ENCODE measurements at places on chromosomes 11 and 22.

DNA sequence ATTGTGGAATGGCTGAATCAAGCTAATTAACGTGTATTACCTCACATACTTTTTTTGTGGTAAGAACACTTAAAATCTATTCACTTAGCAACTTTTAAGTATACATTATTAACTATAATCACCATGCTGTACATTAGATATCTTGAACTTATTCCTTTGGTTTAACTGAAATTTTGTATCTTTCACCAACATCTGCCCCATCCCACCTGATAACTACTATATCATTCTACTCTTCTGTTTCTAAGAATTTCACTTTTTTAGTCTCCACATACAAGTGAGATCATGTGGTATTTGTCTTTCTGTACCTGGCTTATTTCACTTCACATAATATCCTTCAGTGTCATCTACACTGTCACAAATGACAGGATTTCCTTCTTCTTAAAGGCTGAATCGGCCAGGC lies 17.1 kb upstream of the VWA5A start:
- DNase-seq: no peak

DNA sequence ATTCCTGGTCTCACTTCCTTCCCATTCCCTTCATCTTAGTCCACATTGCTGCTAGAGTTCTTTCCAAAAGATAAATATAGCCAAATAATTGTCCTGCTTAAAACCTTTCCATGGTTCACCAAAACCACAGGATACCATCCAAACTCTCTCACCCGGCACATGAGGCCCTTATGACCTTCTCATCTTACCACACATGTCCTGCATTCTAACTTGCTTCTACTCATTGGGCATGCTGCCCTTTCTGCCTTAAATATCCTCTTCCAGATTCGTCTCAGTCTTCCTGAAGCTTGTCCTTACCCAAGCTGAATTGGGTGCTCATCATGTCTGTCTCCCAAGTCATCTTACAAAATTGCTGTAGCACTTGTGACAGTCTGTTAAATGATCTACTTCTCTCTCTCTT lies 114.9 kb downstream of the MPPED2 start:
- no peak for DNase-seq

- DNase-seq: no peak
Observed at GRCh38 chr11:109851780-109852390, 241.3 kb upstream of the ZC3H12C start.

DNA sequence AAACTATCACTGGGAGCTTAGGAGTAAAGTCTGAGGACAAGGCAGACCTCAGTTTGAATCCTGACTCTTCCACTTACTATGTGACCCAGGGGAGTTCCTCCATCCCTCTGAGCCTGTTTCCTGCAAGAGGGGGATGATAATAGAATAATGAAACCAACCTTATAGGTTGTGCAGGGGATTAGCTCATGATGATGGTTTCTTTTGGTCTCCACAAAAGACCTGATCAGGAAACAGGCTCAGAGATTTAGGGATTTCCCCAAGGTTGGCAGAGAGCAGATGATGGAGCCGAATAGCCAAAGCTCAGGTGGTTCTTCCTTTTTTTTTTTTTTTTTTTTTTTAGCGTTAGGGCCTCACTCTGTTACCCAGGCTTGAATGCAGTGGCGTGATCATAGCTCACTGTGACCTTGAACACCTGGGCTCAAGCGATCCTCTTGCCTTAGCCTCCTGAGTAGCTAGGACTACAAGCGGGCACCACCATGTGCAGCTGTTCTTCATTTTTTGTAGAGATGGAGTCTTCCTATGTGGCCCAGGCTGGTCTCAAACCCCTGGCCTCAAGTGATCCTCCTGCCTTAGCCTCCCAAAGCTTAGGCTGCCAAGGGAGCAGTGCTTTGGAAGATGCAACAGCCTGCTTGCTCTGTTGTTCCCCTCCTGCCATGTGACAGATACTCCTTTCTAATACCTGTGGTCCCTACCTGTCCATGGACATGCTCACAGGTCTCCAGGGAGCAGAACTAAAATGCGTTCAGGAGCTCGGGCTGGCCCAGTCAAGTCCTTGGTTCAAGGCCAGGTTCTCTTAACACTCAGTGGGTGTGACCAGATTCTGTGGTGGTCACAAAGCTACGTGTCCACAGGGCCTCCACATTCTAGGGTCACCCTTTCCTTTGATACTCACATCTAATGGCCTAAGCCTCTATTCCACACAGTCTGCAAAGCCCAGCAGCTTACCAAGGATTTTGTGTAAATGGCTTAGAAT lies 22.3 kb downstream of the PATZ1 start:
- no peak for DNase-seq

GRCh38 chr11:17221968-17222367 lies 14.2 kb upstream of the PIK3C2A start:
- DNase-seq: no peak

DNA sequence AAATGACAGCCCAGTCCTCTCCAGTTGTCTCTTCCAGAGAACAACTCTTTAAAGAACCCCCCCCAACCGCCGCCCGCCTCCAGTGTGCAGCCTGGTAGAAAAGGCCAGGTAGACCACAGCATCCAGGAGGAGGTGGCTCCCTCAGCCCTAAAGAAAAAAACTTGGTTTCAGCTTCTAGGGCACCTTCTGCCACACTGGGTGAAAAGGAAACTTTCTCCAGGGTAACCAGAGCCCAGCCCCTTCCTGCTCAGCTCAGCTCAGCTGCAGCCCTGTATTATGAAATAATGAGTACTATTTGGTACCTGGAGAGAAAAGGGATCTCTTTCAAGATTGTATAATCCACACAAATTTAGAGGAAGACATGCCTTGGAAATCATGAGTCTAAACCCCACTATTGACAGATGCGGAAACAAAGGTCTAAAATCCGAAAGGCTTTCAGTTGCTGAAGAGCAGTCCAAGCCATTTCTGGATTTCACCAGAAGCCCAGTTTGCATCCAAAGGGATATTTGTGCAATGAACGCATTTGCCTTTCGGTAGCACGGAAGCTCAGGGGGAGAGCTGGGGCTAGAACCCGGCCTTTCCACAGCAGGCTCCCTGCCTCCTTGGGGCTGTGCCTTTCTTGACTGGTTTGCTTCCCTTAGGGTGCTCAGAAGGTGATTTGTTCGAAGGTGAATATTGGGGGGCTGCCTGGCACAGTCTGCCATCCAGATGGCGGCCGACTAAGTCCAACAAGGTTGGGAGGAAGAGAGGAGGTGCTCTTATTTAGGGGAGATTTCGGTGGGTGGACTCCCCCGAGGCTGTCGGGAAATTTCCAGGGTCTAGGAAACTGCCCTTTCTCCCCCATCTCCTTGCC lies 3.3 kb downstream of the FXYD6 start:
- DNase-seq: no peak

- DNase-seq: no peak
Observed at GRCh38 chr11:96235751-96236150, 107.2 kb downstream of the MAML2 start.

- peak; percentile 37 for DNase-seq
Observed at GRCh38 chr11:10941414-10941813, 83.6 kb upstream of the ZBED5 start.

GRCh38 chr22:39453765-39454378 lies 2.9 kb upstream of the MGAT3 start:
- DNase-seq: no peak

- no peak for DNase-seq
Observed at GRCh38 chr22:40525250-40525884, 111.2 kb downstream of the MRTFA start.

GRCh38 chr11:130874955-130875531 lies 41.2 kb downstream of the SNX19 start:
- peak; percentile 79 for DNase-seq

DNA sequence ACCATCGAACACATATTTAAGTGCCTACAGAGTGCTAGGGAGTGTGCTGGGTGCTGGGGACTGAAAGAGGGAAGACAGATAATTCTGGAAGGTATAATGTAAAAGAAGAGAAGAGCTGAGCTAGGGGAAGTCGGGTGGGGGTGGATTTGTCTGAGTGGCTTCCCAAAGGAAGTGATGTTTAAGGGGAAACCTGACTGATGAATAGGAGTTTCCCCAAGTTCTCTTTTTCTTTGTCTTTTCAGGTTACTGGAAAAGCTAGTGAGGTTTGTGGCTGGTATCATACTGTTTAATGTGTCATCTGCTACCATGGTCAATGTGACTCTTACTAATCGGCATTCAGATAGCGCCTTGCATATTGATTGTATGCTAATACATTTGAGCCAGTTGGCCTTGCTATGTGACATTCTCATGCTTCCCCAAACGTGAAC lies 151.6 kb upstream of the MTMR2 start:
- DNase-seq: no peak

DNA sequence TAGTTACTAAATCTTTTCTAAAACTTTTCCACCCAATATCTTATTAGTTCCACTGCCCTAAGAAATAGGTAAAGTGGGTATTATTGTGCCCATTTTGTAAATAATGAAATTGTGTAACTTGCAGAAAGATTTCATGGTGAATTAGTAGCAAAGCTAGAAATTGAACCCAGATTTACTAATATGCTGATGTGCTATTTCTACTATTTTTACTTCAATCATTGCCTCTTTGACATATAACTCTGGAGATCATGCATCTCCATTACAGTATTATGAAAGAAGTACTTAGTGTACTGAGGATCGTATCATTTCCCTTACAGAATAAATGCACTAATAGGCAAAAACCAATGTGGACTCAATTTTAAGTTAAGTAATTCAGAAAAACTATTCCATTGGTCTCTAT lies 119.0 kb downstream of the CSTPP1 start:
- DNase-seq: no peak

GRCh38 chr11:132414451-132414850 lies 1044.0 kb downstream of the NTM start:
- no peak for DNase-seq

DNA sequence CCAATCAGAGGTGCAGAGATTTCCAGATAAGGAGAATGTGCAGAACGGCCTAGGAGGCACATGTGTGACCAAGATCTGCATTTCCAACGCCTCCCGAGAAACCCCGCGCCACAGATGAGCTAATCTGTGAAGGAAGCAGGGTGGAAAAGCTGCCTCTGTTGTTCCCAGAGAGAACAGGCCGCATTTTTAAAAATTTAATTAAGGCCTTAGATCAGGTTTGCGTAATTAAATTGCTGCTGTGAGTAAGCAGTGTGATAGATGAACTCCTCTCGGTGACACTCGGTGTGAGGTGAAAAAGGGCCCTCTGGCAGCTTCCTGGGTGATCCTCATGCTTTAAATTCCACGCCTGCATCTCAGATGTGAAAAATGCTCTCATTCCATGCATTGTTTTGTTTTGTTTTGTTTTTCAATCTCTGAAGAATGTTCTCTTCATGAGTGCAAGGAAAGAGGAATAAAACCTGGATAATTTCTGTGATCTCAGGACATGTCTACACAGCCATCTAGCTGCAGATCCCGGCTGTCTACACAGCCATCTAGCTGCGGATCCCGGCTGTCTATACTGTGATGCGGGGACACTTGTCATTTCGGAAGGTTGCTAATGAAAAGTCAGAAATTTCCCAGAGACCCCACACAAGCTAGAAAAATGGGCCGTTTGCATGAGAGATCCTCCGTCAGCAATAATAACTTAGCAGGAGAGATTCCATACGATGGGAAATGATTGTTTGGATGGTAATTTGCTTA lies 1398.9 kb downstream of the BRD1 start:
- DNase-seq: no peak

- DNase-seq: no peak
Observed at GRCh38 chr11:2567026-2567671, 122.3 kb downstream of the KCNQ1 start.

- DNase-seq: peak; percentile 71
Observed at GRCh38 chr11:9264316-9265210, 587 bp downstream of the DENND5A start.
